H7 (cell line): ENCODE measurements at places on chromosomes 5 and 9. TPM values are rescaled to one million over a fixed set of nuclear protein-coding genes. Genes with fewer than 3 reads are reported as not detected.

DNA sequence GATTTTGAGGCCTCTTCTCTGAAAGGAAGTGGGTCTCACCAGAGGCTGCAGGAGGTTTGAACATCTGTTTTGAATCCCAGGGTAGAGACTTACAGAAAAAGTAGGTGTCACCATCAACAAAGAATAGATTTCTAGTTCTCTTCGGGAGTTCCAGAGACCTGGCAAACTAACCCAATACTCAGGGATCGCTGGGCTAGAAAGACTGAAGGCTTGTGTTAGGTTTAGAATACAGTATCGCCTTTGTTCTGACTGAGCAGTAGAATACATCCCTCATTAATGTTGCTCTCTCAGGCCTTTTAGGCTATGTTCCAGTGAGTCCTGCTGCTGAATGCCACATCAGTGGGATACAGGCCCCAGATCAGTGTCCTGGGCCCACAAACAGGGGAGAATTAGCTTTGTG lies 27.2 kb downstream of the RUSC2 start:
- no peak for DNase-seq

Gene TMC1
- total RNA-seq, result not detected in 2 replicates

- no peak for DNase-seq
Measured at GRCh38 chr9:108748776-108749175, 107.0 kb downstream of the ACTL7B start.

Gene DRD1
- 0.10 TPM in 1 of 2 replicates, not detected in the other for total RNA-seq
